ENCODE measurements at places on chromosomes 6 and 20.

DNA sequence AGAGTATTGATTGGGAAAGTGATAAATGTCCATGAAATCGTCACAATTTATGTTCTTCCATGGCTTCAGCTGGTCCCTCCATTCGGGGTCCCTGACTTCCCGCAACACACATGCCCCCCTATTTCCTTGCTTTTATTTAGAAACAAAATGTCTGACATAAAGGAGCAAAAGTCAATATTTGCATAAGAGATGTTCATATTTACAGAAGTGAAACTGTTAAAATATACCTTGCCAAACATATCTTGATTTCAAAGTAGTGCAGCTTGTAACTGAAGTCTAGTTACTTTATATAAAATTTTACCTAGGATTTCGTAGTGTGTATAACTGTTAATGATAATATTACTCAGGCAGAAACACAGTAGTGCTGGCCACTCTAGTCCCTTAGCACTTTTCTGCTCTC lies 548.9 kb upstream of the ADGRB3 start:
- no peak for DNase-seq

DNA sequence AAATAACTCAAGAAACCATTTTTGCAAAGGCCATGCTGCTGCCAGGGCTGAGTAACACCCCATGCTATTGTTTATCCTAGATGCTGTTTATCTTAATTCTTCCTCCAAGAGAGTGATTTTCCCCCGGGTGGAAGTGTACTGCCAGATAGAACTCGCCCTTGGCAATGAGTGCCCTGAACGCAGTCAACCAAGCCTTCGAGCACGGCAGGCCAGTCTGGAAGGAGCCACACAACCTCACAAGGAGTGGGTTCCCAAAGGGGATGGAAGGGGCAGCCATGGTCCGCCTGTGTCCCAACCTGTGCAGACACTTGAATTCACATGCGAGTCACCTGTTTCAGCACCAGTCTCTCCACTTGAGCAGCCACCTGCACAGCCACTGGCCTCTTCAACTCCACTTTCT lies 31.9 kb downstream of the PNPLA1 start:
- no peak for DNase-seq

- no peak for DNase-seq
Observed at GRCh38 chr6:25987845-25988244, 25.2 kb downstream of the TRIM38 start.

- no peak for DNase-seq
Observed at GRCh38 chr20:22285555-22285954, 298.8 kb downstream of the FOXA2 start.

DNA sequence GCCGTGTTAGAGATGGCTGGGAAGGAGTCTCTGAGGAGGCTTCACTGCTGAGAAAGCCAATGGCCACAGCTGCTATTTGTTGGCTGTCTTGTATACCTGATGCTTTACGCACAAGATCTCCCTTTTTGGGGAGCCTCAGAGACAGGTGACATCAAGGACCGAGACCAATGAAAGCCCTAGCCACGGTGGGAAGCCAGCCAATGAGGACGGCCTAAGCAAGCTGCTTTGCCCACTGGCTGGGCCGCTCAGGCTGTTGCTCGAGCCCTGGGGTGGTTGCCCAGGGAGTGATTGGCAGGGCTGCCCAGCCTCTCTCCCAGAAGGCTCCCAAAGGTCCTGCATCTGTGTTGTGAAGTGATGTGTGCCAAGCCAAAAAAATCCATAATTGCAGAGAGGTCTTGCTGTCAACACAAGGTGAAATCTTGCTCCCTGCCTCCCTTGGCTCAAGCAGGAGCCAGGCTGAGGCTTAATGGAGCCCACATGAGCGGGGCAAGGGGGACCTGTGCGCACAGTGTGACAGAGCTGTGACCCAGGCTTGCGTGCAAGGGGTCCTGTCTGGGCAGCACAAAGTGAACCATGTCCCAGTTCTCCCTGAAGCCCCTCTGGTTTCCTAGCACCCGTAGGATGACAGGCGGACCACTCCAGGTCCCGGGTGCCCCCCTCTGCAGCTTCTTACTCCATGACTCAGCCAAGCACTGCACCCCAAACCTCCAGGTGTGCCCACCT lies 4.3 kb downstream of the MMP24OS start:
- DNase-seq = no peak

DNA sequence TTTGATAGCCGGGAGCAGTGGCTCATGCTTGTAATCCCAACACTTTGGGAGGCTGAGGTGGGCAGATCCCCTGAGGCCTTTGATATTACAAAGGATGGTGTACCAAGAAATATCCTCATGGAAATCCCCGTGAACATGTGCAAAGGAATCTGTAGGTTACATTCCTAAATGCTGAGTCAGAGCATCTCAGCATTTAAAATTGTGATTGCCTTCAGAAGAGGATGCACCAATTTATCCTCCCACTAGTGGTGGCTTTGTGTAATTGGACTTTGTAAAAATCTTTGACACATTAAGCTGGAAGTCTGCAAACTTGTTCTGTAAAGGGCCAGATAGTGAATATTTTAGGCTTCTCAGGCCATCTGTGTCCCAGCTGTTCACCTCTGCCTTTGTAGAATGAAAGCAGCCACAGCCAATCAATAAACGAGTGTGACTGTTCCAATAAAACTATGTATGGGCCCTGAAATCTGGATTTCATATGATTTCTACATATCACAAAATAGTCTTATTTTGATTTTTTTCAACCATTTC lies 11.8 kb downstream of the TMEM14B start:
- DNase-seq = peak; percentile 29

DNA sequence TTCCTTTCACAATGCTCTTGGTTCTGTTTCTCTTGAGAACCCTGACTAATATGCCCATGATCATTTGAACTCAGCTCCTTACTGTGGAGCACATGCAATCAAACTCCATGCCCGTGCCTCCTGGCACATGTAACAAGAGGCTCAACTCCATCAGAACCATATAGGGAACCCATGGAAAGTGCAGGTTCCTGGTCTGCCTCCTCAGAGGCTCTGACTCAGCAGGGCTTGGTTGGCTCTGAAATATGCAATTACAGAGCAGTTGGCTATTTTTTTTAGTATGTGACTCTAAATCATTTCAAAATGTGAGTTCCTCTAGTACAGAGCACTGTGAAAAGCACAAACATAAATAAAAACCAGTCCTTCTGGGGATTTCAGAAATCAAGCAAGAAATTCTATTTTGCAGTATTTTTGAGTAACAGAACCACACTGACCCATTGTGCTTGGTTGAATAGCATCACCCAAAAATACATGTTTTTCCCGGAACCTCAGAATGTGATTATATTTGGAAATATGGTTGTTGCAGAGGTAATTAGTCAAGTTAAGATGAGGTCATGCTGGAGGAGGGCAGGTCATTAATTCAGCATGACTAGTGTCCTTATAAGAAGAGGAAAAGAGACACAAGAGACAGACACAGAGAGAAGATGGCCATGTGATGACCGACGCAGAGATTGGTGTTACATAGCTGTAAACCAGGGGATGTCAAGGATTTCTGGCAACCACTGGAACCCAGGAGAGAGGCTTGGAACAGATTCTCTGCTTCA lies 13.2 kb upstream of the MAP3K4 start:
- no peak for DNase-seq

GRCh38 chr20:845226-845868 lies 11.8 kb downstream of the FAM110A start:
- no peak for DNase-seq
